ENCODE measurements at places on chromosomes 5 and 9.

DNA sequence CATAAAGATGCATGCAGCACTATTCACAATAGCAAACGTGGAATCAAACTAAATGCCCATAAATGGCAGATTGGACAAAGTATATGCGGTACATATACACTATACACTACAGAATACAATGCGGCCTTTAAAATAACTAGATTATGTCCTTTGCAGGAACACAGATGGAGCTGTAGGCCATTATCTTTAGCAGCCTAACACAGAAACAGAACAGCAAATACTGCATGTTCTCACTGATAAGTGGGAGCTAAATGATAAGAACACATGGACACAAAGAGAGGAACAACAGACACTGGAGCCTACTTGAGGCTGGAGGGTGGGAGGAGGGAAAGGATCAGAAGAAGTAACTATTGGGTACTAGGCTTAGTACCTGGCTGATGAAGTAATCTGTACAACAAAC is 758.2 kb downstream of the TLE1 start:
- no peak for DNase-seq

GRCh38 chr9:99760421-99760820 is 61.3 kb upstream of the NR4A3 start:
- no peak for DNase-seq

DNA sequence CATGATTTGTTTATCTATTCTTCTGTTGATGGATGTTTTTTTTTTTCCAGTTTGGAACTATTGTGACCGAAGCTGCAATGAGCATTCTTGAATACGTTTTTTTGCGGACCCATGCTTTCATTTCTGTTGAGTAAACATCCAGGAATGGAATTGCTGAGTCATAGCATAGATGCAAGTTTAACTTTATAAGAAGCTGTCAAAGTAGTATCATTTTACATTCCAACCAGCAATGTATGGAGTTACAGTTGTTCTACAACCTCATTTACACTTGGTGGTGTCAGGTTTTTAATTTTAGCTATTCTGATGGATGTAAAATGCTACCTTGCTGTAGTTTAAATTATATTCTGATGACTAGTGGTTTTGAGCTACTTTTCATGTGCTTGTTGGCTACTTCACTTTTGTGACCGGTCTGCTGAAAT is 49.0 kb downstream of the NPR3 start:
- DNase-seq: no peak

- DNase-seq: no peak
Observed at GRCh38 chr5:65815161-65815560, 93.2 kb downstream of the NLN start.

GRCh38 chr5:179318221-179318955 is 26.9 kb downstream of the ADAMTS2 start:
- DNase-seq: no peak

- DNase-seq: no peak
Observed at GRCh38 chr5:156147261-156147943, 179.6 kb upstream of the SGCD start.

GRCh38 chr9:27548055-27548741 is 18.6 kb upstream of the MOB3B start:
- DNase-seq: no peak

DNA sequence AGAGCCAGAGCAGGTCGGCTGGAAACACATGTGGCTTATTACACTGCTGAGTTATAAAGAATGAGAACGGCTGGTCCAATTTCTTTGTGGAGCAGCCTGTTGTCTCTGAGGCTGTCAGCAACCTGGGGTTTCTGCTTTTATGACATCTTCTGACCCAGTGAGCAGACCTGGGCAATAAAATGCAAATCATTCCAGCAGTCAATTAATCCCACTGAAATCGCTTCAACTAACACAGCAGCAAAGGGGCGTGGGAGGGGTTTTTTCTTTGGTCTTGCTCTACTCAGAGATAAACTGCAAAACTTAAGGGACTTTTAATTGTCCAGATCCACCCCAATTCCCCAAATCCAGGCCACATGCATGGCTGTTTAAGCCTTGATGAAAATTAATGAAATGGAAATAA is 215.7 kb downstream of the SLIT3 start:
- DNase-seq: no peak

- no peak for DNase-seq
Observed at GRCh38 chr5:122908662-122909061, 63.2 kb downstream of the SNX24 start.

- no peak for DNase-seq
Observed at GRCh38 chr5:34555699-34556508, 100.2 kb upstream of the RAI14 start.

- DNase-seq: peak; percentile 45
Observed at GRCh38 chr5:97162045-97162444, 19.6 kb upstream of the LIX1 start.

DNA sequence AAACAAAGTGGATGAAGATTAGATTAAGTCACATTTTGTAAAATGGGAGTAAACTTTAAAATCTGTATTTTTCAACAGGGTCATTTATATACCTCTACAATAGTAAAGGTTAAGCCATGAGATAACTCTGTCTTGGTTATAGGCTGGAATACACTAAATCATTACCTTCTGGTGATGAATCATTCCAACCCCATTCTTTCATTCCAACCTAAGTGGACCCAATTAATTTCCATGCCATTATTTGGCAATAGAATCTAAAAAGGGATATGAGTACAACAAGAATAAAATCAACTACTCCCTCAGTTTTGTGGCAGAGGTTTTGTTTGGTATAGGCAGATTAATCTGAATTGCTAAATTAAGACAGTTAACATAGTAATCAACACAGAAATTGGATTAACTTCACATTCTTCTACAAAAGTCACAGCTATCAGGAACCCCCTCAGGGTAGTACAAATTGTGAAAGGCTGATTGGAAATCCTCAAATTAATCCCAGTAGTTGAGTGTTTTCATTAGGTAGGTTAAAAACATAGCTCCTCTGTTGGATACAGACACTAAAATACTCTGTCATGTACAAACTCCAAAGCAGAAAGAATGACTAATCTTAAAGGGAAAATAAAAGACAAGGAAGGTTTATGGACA is 54.2 kb downstream of the ELAVL2 start:
- no peak for DNase-seq

- DNase-seq: no peak
Observed at GRCh38 chr9:126661521-126662251, 48.0 kb downstream of the LMX1B start.

DNA sequence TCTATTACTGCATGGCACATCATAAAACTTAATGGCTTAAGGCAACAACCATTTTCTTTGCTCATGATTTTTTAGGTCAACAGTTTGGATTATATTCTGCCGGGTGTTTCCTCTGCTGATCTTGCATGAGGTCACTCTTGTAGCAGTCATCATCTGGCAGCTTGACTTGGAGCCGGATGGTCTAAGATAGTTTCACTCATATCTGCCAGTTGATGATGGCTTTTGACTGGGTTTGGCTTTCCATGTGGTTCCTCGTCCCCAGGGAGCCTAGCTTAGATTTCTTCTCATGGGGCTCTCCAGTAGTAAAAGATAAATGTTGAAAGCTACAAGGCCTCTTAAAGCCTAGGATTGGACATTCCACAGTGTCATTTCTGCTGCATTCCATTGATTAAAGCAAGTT is 27.4 kb downstream of the LNPEP start:
- DNase-seq: no peak

All from iPS DF 6.9 (cell line).